NCI-H2107 (cell line): ENCODE measurements at places on chromosomes 1 and 21.
A peak's percentile ranks its signal among the peaks of the same experiment; 100 is the strongest.

DNA sequence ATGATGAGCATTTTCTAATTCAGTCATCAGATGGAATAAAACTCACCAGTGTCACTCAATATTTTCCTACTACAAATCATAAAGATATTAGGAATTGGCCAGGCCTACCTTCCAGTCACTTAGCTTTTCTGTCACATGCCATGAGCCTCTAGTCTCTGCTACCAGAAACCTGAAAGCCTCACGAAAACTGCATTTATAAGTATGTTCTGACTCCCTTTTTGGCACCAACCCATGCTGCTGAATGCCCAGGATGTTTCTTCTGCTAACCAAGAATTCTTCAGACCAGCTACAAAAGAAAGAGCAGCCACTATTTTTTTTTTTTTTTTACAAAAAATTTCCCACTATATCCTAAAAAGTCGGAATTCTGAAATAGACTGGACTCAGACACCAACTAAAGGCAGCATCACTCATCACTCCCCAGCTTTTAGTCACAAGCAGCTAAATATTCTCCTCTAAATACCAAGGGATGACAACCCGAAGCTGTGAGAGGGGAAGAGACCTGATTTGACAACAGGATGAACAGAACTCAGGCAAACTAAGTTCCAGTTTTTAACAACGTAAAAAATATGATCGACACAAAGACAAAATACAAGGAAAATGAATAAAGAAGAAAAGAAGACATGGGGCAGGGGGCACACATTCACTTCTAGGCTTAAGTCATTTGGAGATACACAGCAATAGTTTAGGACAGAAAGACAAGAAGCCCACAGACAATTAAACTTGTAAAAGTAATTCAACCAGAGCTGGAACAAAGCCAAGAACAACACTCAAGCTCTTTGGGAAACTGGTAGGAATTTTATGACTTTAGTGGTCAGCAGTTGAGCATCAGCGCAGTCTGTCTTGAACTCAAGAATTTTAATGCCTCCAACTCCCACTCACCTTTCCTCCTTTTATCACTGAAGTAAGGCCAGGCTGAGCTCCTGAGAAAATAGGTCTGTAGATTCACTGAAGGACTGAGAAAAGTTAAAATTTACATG, 1.7 kb downstream of the DCAF8 start:
- peak; percentile 2 for DNase-seq

DNA sequence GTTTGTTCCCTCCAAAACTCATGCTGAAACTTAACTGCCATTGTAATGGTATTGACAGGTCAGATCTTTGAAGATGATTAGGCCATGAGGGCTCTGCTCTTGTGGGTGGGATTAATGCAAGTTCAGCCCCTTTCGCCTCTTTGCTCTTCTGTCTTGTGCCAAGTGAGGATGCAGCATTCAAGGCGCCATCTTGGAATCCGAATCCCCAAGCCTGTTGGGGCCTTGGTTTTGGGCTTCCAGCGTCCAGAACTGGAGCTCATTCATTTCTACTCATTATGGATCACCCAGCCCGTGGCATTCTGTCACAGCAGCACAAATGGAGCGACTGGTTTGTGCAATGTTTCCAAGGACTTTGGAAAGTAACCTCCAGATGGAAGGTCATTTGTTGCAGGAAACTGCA, 5.6 kb downstream of the TTC34 start:
- no peak for DNase-seq

- DNase-seq: no peak
Measured at GRCh38 chr1:8396083-8396785, 78.3 kb downstream of the SLC45A1 start.

GRCh38 chr1:35539073-35539823, 18.0 kb downstream of the KIAA0319L start:
- DNase-seq: no peak

DNA sequence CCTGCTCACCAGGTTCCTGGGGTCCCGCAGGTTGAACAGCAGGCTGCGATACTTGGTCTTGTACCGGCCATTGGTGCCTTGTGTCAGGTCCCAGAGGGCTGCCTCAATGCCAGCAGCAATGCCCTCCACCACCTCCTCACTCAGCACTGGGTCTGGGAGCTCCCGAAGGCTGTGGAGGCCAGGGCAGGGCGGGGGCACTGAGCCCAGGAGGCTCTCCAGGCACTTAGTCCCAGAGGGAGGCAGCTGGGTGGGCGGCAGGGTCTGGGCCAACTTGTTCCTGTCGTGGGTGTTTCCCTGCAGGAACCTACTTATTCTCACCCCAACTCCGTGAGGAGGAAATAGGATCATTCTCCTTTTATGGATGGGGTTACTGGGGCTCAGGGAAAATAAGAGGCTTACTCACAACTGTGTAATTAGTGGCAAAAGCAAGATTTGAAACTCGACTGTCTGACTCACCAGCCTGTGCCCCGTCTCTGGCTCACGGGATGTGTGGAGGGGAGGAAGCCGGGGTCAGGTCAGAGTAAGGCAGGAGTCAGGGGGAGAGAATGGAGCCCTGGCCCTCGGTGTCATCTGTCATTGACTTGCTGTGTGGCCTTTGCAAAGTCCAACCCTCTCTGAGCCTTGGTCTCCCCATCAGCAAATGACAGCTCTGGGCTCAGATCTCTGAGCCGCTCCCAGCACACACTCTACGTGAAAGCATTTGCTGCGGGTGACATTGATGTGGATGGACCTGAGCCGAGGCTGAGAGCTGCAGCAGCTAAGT, 17.2 kb downstream of the SPOCD1 start:
- DNase-seq: no peak

- DNase-seq: peak; percentile 68
Measured at GRCh38 chr1:25810341-25811299, 9.1 kb upstream of the MTFR1L start.

- no peak for DNase-seq
Measured at GRCh38 chr1:223037845-223038244, 105.2 kb downstream of the TLR5 start.

DNA sequence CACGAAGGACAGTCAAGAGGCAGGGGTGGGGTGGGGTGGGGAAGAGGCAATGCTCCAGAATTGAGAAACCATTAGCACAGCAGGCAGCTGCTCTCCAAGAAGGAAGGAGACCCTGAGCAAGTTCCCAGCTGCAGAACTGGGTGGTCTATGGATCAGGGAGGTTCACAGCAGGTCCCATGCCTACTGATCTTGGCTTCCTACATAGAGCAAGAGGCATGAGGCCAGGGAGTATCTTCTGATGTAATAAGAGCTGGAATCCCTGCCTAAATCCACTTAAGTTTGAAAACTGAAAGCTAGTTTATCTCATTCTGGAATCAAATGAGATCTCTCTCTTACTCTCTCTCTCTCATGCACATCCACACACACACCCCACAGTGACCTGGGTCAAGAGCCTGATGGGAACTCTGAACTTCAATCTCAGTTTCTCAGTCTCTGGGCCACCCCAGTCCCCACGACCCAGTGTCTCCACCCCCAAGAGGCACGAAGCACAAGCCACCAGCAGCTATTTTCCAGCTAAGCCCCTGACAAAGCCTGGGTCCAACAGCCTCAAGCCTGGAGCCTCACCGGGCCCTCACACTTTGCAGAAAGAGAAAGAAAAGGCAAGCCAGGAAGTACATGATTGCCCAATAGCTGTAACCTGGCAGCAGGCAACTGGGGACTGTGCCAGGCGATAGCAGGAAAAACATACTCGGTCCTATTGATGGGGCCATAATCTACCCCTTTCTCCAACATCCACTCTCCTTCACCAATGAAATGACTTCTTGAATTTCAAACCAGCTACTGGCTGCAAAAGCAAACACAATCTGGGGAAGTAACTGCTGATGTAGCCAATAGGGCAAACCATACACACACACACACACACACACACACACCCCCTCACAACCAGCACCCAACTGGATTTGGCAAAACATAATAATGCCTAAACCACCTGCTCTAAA, 2.2 kb downstream of the NUAK2 start:
- DNase-seq: peak; percentile 86

DNA sequence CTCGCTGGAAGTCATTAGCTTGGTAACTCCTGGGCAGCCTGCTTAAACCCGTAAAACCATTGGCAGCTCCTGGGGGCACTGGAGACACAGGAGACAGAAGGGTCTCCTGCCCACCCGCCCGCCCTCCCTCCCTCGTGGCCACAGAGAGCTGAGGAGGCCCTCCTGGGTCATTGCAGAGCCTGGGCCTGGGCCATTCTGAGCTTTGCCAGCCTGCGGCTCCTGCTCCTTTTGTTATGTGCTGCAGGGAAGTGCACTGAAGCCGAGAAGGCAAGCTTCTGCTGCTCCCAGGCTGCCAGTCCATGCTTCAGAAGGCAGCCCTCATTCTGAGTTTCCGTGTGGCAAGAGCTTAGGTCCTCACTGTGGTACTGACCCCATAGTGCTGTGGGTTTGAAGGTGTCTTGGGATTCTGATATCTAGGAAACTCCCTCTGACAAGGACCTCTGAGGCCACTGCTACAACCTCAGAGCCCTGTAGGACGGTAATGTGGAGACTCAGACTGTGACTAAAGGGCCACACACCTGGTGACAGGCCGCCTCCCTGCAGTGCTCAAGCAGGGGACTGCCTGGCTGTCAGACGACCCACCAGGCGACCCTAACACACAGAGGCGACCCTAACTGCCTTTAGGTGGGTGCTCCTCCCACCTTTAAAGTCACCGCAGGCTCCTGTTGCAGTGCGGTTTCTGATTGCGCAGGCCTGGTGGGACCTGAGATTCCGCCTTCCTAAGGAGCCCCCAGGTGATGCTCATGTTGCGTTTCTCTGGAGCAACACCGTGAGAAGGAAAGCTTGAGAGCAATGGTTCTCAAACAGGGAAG, 118.7 kb downstream of the IER5 start:
- DNase-seq: no peak

DNA sequence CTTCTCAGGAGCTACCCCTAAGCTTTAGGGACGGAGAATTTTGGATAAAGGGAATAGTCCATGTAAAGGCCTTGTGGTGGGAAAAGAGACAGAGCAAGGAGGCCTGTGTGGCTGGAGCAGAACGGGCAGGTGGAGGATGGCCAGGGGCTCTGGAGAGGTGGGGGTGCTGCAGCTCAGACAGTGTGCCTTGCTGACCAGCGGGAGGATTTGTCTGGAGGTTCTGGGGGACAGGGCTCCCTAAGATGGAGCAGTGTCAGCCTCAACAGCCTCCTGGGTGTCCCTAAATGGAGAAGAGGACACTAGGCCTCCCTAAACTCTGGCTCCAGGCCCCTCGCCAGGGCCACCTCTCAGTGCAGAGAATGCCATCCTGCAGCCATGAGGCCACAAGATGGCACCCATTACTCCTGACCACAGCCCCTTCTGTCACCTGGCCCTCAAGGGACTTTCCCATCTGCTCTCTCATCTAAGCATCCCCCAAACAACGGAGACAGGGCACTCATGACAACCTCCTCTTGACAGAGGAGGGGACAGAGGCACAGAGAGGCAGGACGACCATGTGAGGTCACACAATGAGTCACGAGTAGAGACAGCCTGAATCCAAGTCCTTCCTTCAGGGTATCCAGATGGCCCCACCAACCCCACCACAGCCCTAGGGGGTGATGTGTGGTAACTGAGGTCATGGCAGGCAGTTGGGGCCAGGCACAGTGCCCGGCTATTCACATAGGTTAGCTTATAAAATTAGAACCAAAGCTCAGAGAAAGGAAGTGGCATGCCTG, 94.7 kb downstream of the DMRTB1 start:
- DNase-seq: no peak

GRCh38 chr1:154615411-154615810, 7.4 kb upstream of the ADAR start:
- DNase-seq: no peak

DNA sequence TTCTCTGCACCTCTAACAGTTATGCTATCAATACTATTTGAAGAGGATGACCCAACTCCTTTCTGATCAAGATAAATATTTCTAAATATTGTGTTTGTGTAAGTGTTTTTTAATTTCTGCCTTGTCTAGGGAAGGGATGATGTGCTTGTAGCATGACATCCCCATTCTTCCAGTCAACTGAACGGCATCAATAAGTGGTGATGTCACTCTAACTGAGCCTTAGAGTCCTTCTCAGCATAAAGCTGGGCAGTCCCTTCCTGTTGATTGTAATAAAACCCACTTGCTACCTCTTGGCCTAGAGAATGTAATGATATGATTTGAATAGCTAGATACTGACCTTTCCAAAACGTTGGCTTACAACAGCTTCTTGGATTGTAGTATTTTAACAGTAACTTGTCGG, 52.5 kb upstream of the KCNJ6 start:
- no peak for DNase-seq

DNA sequence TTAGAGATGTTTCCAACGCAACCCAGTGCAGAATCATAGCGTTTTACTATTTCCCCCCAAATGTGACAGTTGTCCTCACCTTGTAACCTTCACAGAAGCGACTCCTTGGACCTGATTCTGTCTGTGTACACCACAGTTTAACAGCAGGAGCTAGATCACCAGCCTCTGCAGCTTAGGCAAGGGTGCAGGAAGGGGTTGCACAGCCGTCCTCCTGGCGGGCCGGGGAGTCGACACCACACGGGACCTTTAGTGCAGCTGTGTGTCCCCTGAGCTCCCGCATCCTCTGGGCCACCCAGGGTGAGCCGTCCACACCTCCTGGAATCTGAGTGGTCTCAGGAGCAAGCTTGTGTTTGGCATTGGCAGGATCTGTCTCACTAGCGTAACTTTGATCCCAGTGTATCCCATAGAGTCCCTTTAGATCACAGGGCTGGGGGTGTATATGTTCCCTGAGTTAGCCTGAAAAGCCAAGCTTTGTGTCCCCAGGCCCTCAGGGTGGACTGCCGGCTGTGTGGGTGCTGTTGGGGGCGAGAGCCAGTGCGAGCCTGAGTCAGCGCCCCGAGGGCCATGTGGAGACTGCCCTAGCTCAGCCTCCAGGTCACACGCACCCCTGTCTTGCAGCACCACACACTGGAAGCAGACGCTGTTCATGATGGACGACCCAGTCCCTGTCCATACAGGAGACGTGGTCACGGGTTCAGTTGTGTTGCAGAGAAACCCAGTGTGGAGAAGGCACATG, 27.5 kb downstream of the PRMT2 start:
- no peak for DNase-seq

GRCh38 chr1:223198628-223198965, 55.5 kb upstream of the TLR5 start:
- DNase-seq: no peak

DNA sequence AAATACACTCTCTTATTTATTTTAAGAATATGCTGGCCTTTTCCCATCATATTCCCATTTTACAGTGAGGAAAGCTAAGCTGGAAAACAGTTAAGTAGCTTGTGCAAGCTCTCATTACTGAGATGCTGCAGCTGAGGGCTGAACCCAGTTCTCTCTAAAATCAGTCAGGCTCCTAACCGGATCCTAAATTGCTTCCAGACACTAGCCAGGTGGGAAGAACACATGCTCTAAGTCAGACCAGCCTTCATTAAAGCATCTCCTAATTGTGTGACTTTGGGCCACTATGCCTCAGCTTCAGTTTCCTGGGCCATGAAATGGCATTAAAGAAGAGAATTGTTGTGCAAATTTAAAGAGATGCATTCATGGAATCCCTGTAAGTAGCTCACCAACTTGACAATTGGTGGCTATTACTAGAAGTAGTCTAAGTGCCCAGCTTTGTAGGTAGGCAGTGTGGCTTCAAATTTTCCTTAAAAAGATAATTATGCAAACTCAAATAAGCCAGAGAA, 228.4 kb downstream of the DAB1 start:
- no peak for DNase-seq

GRCh38 chr1:192904438-192904895, 95.6 kb downstream of the RGS2 start:
- DNase-seq: no peak
